Tibial nerve (tissue), 4 donors: ENCODE measurements at places on chromosomes 6 and 20.

GRCh38 chr6:124987291-124987690 lies 25.1 kb downstream of the RNF217 start:
- DNase-seq: no peak
- no peaks in the 10 kb centered on the region for H3K27me3 ChIP-seq
- H3K27ac ChIP-seq: no peak overlapping the region
- H3K4me1 ChIP-seq: no peaks in the 10 kb centered on the region

- DNase-seq: no peak
- H3K4me3 ChIP-seq: no peak overlapping the region
- H3K4me1 ChIP-seq: no peaks in the 10 kb centered on the region
- peak overlapping the region; percentile 2 for H3K27ac ChIP-seq
- peaks cover 3% of the 10 kb centered on the region for H3K36me3 ChIP-seq
- no peaks in the 10 kb centered on the region for H3K27me3 ChIP-seq
Observed at GRCh38 chr20:25207960-25208534, 12.5 kb downstream of the ENTPD6 start.

DNA sequence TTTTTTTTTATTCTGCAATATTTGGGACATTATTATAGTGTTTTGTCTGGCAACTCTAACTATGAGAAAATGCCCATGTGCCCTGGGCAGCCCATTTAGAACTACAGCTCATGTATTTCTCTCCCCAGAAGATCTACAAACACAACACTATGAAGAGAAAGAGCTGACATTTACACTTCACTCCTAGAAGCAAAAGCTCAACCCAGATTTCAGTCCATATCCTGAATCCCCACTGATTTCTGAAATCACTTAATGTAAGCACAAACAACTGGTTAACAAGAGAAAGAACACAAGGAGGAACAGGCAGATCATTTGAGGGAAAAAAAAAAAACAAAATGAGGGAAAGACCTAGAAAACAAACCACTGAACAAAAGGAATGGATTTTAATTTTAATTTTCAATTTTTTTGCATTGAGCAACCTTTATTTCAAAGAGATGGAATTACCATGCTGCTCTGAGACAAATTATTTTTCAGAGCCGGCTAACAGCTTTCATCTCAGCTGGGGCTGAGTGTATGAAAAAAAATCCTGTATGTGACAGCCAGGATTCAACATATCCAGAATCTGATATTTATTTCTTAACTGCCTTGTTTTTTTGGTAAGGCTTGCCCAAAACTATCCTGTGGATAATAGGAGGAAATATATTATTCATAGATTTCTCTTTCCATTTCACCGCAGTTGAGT lies 32.5 kb downstream of the KIAA0319 start:
- H3K36me3 ChIP-seq: no peaks in the 10 kb centered on the region

GRCh38 chr6:34638834-34639736 lies 57.5 kb downstream of the ILRUN start:
- no peaks in the 10 kb centered on the region for H3K4me1 ChIP-seq
- no peak overlapping the region for H3K4me3 ChIP-seq
- no peaks in the 10 kb centered on the region for H3K27me3 ChIP-seq
- H3K36me3 ChIP-seq: no peaks in the 10 kb centered on the region
- H3K27ac ChIP-seq: no peak overlapping the region

- H3K4me1 ChIP-seq: no peaks in the 10 kb centered on the region
- H3K27me3 ChIP-seq: no peaks in the 10 kb centered on the region
- DNase-seq: no peak
- no peak overlapping the region for H3K4me3 ChIP-seq
- no peak overlapping the region for H3K27ac ChIP-seq
Observed at GRCh38 chr6:107784669-107785068, 39.4 kb downstream of the SCML4 start.

GRCh38 chr6:14817074-14817473 lies 428.8 kb upstream of the JARID2 start:
- no peaks in the 10 kb centered on the region for H3K36me3 ChIP-seq
- H3K27ac ChIP-seq: no peak overlapping the region
- no peak overlapping the region for H3K4me3 ChIP-seq
- DNase-seq: no peak

GRCh38 chr6:32140420-32141046 lies 10.4 kb upstream of the FKBPL start:
- DNase-seq: no peak
- H3K4me3 ChIP-seq: no peak overlapping the region
- no peaks in the 10 kb centered on the region for H3K27me3 ChIP-seq
- peaks cover 3% of the 10 kb centered on the region for H3K4me1 ChIP-seq

DNA sequence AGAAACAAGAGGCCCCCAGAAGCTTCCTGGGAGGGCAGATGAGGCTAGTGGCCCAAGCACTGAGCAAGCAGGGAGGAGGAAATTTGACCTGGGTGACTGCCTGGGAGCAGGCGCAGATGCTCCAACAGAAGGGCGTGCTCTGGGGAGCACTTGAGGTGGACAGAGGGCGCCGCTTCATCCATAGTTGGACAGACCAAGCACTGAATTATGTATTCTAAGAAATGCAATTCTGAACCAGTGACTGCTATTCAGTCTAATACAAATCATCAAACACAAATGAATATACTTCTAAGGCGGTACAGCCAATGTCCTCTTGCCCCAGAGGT lies 28.7 kb upstream of the IRF4 start:
- no peak for DNase-seq
- no peak overlapping the region for H3K4me3 ChIP-seq
- H3K27me3 ChIP-seq: no peaks in the 10 kb centered on the region
- no peak overlapping the region for H3K27ac ChIP-seq
- H3K4me1 ChIP-seq: peaks cover 7% of the 10 kb centered on the region

DNA sequence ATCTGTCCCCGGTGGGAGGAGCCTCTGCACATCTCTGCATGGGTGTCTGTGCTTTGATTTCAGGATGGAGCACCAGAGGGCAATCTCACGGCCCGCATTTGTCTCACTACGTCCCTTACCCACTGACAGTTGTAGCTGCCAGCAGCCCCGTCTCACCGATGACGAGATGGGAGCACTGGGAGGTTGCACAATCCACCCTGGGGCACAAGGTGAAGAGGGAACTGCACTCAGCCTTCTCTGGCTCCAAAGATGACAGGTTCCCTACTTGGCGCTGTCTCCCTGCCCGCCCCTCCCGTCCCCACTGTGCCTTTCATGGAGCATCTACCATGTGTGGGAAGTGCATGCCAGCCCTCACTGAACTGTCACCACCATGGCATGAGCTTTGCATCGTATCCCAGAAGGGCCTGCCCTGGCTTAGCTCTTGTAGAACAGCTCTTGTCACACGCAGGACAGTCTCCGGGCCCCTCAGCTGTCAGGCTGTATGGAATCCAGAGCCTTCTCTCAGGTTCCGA lies 99.9 kb upstream of the PMEPA1 start:
- no peaks in the 10 kb centered on the region for H3K36me3 ChIP-seq
- H3K27me3 ChIP-seq: no peaks in the 10 kb centered on the region
- H3K27ac ChIP-seq: no peak overlapping the region
- H3K4me1 ChIP-seq: no peaks in the 10 kb centered on the region

DNA sequence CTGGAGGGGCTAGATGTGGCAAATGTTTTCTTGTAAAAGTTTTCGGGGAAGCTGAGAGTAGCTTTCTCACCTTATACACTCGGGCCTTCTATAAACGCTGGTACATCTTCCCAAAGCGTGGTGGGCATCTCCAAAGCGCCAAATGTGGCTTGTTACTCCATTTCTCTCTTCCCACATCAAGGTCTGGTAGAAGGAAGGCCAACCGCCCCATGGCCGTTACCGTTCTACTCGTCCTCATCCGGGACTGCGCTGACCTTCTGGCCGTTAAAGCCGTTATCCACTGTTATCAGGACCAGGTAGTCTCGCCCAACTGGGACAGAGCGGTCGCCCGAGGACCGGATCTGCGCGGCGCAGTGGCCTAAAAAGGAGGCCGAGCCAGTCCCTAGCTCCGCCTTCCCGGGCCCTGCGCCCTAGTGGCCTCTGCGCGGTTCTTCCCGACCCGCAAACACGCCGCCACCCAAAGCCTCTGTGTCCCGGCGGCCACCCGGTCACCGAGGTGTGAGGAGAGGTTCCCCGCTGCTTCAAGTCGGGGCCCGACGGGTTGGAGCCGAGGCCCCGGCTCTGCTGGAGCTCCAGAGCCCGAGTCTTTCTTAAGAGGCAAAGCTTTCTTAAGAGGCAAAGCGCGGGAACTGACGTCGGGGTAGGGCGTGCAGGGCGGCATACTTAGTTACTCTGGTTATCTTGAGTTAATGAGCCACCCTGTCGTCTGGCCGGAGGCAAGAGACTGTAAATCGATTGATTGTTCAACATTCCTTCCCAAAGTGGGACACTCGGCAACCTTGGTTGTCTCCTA lies 90.5 kb downstream of the GPX5 start:
- H3K4me3 ChIP-seq: no peak overlapping the region
- no peaks in the 10 kb centered on the region for H3K4me1 ChIP-seq
- DNase-seq: no peak
- H3K27ac ChIP-seq: no peak overlapping the region

DNA sequence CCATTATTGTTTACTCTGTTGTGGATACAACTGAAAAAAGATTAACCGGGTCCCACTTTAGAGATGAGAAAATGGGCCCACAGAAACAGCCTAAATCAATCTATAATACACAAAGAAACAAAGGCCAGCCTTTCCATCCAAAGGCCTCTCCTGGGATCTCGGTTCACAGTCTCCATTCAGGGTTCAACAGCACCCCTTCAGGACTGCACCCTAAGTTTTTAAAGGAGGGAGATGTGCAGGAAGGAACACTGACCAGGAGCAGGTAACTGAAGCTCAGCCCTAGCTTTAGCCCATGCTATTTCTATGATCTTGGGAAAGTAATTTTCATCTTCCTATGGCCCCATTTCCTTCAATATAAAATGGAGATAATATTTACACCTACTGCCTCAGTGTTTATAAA lies 147.7 kb downstream of the BTBD9 start:
- no peaks in the 10 kb centered on the region for H3K27me3 ChIP-seq
- no peaks in the 10 kb centered on the region for H3K4me1 ChIP-seq
- no peak overlapping the region for H3K4me3 ChIP-seq

DNA sequence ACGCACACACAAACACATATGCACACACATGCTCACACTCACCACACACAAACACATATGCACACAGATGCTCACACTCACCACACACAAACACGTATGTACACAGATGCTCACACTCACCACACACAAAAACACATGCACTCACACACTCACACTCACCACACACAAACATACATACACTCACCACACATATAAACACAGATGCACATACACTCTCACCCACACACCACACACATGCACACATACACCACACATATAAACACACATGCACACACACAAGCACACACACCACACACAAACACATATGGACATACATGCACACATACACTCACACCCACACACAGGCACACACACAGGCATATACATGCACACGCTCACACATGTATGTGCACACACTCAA lies 112.3 kb downstream of the ERMARD start:
- no peaks in the 10 kb centered on the region for H3K36me3 ChIP-seq
- no peak overlapping the region for H3K27ac ChIP-seq
- no peaks in the 10 kb centered on the region for H3K4me1 ChIP-seq
- no peak overlapping the region for H3K4me3 ChIP-seq
- H3K27me3 ChIP-seq: no peaks in the 10 kb centered on the region

DNA sequence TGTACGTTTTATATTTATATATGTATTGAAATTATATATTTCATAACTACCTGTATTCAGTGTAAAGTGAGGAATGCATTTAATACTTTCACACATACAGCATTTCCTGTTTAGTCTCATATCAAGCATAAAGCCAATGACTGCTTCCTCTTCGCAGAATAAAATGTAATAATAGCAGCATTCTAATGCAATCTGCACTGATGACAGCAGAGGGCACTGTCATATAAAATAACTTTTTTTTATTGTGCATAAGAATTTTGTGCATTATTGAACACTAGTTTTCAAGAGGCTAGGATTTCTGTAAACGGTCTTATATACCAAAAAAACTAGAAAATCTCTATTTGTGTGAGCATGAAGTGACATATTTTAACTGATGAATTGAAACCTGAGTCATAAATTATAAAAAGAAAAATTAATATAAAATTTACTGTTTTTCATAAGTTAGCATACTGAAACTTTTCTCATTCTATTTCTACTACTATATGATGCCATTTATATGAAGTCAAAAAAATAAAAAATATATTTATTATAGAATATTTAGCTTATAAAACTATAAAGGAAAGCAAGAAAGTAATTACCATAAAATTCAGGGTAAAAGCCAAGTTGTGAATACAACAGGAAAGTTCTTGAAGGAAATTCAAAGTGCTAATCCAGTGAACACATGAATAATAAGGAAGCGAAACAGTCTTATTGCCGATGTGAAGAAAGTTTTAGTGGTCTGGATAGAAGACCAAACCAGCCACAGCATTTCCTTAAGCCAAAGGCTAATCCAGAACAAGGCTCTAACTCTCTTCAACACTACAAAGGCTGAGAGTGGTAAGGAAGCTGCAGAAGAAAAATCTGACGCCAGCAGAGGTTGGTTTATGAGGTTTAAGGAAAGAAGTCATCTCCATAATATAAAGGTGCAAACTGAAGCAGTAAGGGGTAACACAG lies 36.3 kb downstream of the RNF146 start:
- no peaks in the 10 kb centered on the region for H3K4me1 ChIP-seq
- H3K27me3 ChIP-seq: no peaks in the 10 kb centered on the region
- no peaks in the 10 kb centered on the region for H3K36me3 ChIP-seq
- peak; percentile 23 for DNase-seq
- no peak overlapping the region for H3K4me3 ChIP-seq

DNA sequence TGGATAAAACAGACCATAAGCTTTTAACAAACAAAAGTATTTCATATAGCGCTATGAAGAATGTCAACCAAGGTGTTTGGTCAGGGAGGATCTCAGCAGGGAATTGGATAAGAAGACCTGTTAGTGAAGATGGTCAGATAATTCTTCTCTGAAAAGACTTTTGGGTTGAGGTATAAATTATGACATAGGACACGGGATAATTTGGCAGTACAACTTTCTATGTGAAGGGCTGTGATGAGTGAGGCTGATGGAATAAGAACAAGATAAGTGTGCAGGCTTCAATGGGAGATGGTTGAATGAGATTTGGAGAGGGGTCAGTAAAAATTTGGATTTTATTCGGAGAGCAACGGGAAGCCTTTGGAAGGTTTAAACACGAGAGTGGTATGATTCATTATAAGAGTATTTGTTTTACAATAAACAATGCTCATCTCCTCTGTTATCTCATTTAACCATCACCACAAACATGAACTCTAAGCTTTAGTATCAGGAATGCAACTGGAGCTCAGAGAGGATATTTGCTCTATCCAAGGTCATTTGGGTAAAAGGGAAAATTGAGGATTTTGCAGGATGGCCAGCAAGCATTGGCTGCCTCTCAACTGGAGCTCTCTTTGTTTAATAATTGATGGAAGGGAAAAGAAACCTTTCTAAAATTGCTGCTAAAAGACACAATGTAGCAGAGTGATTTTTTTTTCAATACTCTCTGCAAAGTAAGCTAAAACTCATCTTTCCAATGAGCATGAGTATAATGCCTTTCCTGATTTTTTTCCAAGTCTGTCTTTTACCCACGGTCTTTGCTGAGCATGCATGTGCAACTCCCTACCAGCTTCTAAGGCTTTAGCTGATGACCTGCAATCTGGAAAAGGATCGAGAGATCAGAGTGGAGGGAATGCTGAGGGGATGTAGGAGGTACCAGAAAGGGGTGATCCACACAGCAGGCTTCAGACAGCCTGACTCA lies 534.0 kb downstream of the CBLN4 start:
- DNase-seq: no peak
- H3K27ac ChIP-seq: no peak overlapping the region
- H3K4me1 ChIP-seq: no peaks in the 10 kb centered on the region
- no peak overlapping the region for H3K4me3 ChIP-seq

GRCh38 chr20:47032933-47033578 lies 138.4 kb downstream of the EYA2 start:
- peaks cover 19% of the 10 kb centered on the region for H3K4me1 ChIP-seq
- no peak overlapping the region for H3K4me3 ChIP-seq
- no peak for DNase-seq
- no peaks in the 10 kb centered on the region for H3K27me3 ChIP-seq
